Tongue (tissue), 3 donors: ENCODE measurements at places on chromosomes 7 and 10. TPM values are rescaled to one million over a fixed set of nuclear protein-coding genes. Genes with fewer than 3 reads are reported as not detected.

HABP2 gene
- total RNA-seq: not detected

GPR15LG gene
- not detected for total RNA-seq

SSC4D gene
- 0.41 TPM for total RNA-seq

SH2B2 gene
- 15.9 TPM for total RNA-seq

BAMBI gene
- total RNA-seq: 2.1 TPM

GRK5 gene
- total RNA-seq: 26.2 TPM

LRRC61 gene
- 6.3 TPM for total RNA-seq

NUTM2E gene
- 0.41 TPM for total RNA-seq

SLC13A1 gene
- not detected for total RNA-seq

DNA sequence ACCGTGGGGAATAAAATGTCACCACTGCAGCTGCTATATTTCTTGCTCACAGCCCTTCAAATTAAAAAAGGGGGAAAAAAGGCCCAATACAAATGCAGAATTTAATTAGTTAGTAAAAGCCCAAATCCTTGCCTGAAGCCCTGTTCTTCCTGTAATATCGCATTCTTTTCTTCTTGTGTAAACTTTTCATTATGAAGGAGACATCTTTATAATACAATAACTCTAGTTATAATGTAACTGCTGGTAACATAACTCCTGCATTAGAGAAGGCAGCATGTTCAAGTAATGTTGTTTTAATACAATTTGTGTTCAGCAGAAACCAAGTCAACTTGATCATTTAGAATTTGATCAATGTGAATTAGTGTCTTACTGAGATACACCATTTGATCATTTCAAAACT is 250.9 kb downstream of the CHCHD3 start:
- peak; percentile 26 for DNase-seq

DNA sequence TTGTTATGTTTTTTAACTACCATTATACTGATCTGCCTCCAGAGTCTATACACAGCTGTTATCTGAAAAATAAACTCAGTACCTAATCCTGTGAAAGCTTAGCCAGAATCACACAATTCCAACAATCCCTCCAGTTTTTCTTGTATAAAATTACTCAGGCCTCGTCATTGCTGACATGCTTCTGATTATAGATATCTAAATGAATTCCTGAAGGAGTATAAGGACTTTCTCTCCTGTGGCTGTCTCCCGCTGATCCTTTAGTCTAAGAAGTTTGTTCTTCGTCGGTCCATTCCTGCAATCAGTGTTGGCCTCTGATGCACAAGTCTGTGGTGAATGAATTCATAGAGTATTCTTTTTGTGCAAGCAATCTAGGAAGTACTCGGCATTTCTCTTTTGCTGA is 288.9 kb upstream of the SEMA3C start:
- peak; percentile 38 for DNase-seq

DNA sequence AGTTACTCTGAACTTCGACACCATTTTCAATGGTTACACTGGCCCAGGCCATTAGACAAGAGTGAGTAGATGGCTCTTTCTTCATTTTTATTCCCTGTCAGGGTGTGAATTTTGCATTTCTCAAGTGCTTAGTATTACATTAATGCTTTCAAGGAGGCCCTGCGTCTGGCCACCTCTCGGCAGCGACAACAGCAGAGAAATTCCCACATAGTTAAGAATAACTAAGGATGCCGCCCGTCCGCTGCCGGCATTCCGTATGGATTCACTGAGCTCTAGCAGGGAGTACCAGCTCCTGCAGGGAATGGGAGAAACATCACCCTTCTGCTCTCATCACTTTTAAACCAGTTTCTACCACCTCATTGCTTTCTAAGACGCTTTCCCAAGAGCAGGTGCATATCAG is 153.6 kb downstream of the TCERG1L start:
- DNase-seq: no peak

- peak; percentile 76 for DNase-seq
These were observed at the start of gene PRTFDC1 for GRCh38 chr10:24952143-24952706. PRTFDC1 (minus strand) TSS chr10:24952606; CDS start chr10:24952575, 31 bp downstream.

GRCh38 chr10:12156367-12157123 is 27.1 kb downstream of the SEC61A2 start:
- no peak for DNase-seq

GRCh38 chr10:792083-792791 is 102.8 kb upstream of the DIP2C start:
- no peak for DNase-seq

DNA sequence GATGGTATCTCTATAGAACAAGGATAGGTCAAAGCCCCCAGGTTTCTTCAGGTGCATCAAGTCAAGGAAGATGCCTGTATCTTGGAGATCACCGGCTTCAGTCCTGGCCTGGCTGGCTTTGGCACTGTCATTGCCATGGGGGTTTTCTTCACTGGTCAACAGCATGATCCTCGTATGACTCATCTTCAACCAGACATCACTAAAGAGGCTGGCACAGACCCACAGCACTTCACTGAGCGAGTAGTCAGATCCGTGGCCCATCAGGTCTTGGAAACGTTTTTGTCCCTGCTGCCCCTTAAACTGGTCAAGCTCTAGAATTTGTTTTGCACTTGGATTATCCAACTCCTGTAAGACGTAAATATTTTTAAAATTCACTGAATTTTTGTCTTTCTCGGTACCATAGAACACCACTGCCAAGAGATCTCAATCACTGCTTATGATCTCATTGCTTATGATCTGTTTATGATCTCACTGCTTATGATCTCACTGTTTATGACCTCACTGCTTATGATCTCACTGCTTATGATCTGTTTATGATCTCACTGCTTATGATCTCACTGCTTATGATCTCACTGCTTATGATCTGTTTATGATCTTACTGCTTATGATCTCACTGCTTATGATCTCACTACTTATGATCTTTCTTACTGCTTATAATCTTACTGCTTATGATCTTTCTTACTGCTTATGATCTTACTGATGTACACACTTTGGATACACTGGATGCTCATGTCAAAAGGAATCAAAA is 135.2 kb downstream of the CYP26A1 start:
- no peak for DNase-seq

DNA sequence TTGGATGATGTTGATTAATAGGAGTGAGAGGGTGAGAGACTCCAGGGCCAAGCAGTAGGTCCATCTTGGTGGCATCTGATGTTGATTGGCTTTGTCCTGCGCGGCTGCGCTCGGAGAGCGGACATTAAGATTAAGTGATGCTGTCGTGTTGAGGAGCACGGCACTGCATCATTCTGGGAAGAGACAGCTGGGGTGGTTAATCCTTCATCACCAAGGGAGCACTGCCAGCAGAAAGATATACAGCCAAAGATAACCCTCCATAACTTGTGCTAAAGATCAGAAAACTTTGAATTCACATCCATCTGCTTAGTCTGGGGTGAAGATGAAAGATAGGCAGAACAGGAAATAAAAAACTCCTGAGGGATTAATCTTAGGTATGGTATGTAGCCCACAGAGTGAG is 208.3 kb downstream of the LRMDA start:
- DNase-seq: no peak

DNA sequence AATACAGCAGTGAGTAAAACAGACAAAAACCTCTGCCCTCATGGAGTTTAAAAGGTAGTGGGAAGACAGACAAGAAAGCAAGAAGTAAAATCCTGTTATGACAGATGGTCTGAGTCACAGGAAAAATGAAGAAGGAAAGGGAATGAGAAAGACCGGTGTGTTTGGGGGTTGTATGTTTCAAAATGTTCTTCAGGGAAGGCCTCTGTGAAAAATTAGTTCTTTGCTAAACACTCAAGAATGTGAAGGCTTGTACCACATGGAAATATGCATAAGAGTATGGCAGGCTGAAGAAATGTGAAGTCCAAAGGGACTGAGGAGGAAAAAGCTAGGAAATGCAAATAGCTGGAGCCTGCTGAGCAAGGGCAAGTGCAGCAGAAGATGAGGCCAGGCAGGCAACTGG is 315.9 kb upstream of the SEMA3A start:
- DNase-seq: no peak

DNA sequence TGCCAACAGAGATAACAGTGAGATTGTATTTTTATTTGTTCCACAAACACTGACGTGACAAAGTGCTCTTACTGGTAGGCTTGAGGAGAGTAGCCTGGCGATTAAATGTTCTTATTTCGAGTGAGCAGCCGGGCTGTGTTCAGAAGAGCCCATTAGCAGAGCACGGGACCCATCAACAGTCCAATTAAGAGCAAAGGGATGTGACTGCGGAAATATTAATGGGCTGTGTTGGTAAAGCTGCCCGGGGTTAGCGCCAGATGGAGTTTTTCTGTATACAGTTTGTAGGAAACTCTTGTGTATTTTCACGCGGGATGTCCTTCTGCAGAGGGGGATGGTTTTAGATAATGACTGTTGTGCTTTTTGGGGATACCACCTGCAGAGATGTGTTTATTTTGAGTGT is 104.3 kb downstream of the KIAA1217 start:
- DNase-seq: no peak

- DNase-seq: no peak
These were observed 964.8 kb downstream of the SORCS3 start for GRCh38 chr10:105605918-105606317.

GRCh38 chr7:105487579-105488571 is 34.2 kb downstream of the PUS7 start:
- DNase-seq: peak; percentile 64
